ENCODE measurements at places on chromosomes 7 and 10.
A peak's percentile ranks its signal among the peaks of the same experiment; 100 is the strongest.

DNA sequence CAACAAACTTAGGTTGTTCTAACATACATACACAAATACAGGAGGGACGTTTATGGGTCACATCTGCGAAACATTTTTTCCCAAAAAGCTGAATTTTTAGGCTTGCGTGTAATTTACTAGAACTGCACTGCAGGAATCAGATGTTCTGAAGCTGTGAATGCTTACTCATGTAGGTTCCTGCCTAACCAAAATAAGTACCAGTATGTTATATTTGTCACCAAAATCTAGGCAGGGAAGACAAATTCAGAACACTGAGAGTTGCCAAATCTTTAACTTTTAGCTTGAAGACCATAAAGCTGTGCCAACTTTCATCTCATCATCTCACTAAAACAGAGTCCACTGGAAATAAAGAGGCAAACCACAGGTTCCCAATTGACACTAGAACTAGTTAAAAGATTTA is 5.7 kb downstream of the UBE2H start:
- no peak for DNase-seq

- DNase-seq: no peak
These were observed 122.0 kb upstream of the LAMB4 start for GRCh38 chr7:108252177-108252576.

DNA sequence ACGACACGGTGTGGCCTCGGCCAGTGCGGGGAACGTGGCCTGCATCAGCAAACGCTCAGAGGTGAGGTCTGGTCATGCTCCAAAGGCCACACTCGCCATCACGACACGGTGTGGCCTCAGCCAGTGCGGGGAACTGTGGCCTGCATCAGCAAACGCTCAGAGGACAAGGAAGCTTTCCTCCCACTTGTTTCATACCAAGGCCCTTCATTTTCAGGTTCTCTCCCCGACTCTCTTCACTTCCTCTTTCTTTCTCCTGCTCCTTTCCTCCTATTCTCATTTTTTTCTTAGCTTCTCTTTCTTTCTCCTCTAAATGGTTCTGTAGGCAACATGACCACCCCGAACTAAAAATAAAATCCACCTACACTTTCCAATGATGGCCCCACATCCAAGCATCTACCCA is 384.4 kb upstream of the SHH start:
- DNase-seq: no peak

DNA sequence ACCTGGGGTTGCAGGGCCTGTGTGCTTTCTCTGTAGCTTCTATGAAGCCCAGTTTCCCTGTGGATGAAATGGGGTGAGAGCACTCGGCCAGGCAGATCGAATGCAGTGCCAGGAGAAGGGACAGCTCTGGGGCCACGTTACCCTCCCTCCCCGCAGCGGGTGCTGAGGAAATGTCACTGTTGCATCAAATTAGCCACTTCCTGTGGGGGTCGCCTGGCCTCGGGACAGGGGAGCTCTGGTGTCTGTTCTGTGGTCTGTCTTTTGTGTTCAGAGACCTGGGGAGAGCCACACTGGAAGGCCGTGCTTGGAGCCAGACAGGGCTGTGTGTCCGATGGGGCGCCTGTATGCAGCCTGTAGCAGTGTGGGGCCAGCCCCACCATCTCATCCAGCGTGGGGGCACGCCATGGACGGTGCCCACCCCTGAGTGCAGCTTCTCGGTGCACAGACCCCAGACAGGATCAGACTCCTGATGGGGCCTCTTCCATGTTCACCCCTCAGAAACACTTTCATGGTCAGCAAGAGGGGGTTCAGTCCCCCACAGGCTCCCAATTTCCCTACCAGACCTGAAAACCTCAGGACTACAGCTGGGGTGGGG is 13.6 kb downstream of the TTYH3 start:
- DNase-seq: no peak

GRCh38 chr10:116787893-116788665 is 45.7 kb upstream of the HSPA12A start:
- DNase-seq: no peak

GRCh38 chr7:22786290-22786932 is 36.2 kb downstream of the TOMM7 start:
- DNase-seq: no peak

- peak; percentile 86 for DNase-seq
These were observed 118.2 kb downstream of the JAZF1 start for GRCh38 chr7:28062197-28062991.

DNA sequence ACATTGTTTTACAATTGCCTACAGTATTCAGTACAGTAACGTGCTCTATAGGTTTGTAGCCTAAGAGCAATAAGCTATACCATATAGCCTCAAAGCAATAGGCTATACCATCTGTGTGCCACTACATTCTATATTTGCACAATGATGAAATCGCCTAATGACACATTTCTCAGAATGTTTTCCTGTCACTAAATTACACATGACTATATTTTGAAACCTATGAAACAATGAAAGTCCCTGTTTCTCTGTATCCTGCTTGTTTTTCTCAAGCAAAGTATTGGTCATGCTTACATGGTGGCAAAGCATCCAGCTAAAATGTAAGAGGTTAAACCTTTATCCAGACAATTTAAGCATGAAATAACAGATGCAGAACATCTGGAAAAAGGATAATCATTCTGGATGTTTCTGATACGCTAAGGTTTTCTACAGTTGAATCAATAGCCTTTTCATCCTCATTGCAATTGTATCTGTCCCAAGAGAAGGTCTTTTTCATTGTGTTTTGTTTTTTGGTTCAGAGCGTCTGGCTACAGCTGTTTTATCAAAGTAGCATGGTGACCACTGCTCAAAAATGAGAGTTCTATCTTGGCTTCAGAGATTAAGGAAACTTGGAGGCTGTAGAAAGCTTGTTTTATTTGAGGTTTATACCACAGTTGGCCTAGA is 81.7 kb downstream of the CSTF2T start:
- no peak for DNase-seq

- DNase-seq: no peak
These were observed 44.7 kb upstream of the AQP1 start for GRCh38 chr7:30866939-30867338.

DNA sequence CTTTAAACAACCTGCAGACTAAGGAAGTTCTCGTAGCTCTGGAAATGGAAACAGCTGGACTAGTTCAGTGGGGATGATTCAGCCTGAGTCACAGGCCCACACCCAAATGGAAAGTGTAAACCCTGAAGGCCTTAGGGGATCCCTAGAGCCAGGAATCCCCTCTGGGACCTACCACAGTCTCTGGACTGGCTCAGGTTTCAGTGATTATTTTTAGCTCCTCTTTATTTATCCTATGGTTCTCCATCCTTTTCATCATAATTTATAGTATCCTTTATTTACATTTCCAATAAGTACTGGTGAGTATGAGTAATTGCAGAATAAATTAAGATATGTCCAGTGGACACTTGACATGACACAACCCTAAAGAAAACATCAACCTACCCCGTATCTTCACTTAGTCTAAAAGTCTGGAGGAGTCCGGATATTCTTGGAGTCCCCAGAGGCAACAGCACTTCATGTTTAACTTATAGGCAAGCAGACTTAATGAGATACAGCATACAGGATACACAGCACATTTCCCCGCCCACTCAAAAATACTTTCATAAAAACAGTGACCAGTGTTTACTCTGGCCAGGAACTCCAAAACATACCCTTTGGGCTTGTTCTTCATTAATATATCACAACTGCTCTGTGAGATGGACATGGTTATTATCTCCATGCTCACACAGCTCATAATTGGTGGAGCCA is 28.4 kb upstream of the SEMA3E start:
- no peak for DNase-seq

- DNase-seq: no peak
These were observed 89.4 kb downstream of the LRRN3 start for GRCh38 chr7:111180338-111180737.

- no peak for DNase-seq
These were observed 55.7 kb upstream of the GNAI1 start for GRCh38 chr7:80078886-80079285.

Measured in NCI-H1092 (cell line).